Hair follicle dermal papilla cell (primary cell): ENCODE measurements at places on chromosomes 13 and 19. TPM values are rescaled to one million over a fixed set of nuclear protein-coding genes. Genes with fewer than 3 reads are reported as not detected.

Gene NALCN
- 0.49 and 0.73 TPM in 2 replicates for total RNA-seq

Gene MEDAG
- 1.8 and 4.5 TPM in 2 replicates for total RNA-seq

Gene NKPD1
- not detected in 2 replicates for total RNA-seq

Gene RAP2A
- total RNA-seq = 29.0 and 32.9 TPM in 2 replicates

Gene MAB21L1
- total RNA-seq = 1.5 and 6.0 TPM in 2 replicates

Gene AP2S1
- 79.3 and 93.9 TPM in 2 replicates for total RNA-seq

Gene KDM4B
- total RNA-seq = 32.7 and 40.7 TPM in 2 replicates

Gene RDH8
- not detected in 2 replicates for total RNA-seq
